Fibroblast of lung (primary cell): ENCODE measurements at places on chromosomes 16 and 17. TPM values are rescaled to one million over a fixed set of nuclear protein-coding genes. Genes with fewer than 3 reads are reported as not detected.

The CLEC3A gene
- total RNA-seq = not detected in 2 replicates

The ELMO3 gene
- 0.26 and 0.33 TPM in 2 replicates for total RNA-seq

GRCh38 chr16:67865318-67865717 is 7.5 kb upstream of the EDC4 start:
- H3K4me1 ChIP-seq = peaks cover 30% of the 10 kb centered on the region
- no peaks in the 10 kb centered on the region for H3K27me3 ChIP-seq
- no peak overlapping the region for H3K4me3 ChIP-seq
- peak; percentile 43 for DNase-seq
- peaks cover 21% of the 10 kb centered on the region for H3K36me3 ChIP-seq

- no peaks in the 10 kb centered on the region for H3K27me3 ChIP-seq
- H3K36me3 ChIP-seq = no peaks in the 10 kb centered on the region
- H3K4me1 ChIP-seq = no peaks in the 10 kb centered on the region
- DNase-seq = no peak
- no peak overlapping the region for H3K4me3 ChIP-seq
Measured at GRCh38 chr16:12291989-12292759, 315.6 kb downstream of the SNX29 start.

DNA sequence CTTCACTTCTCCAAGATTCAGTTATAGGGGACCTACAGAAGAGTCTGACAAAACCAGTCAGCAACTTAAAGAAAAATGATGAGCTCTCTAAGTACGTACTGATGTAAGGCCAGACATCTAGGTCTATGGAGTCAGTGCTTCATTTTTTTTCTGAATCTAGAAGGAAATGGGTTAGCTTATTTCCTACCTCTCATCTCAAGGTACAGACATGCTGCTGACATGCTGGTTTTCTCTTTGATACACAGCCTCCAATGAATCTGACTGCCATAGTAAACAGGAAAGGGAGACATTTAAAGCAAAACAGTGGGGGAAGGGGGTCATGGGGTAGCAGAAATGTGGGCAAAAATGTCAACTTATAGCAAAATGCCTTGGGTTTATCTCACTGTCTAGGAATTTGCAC is 16.4 kb downstream of the CDR2 start:
- H3K4me1 ChIP-seq = peaks cover 3% of the 10 kb centered on the region
- H3K27me3 ChIP-seq = no peaks in the 10 kb centered on the region
- no peak overlapping the region for H3K27ac ChIP-seq
- H3K36me3 ChIP-seq = peaks cover 2% of the 10 kb centered on the region

- no peaks in the 10 kb centered on the region for H3K4me1 ChIP-seq
- peaks cover 33% of the 10 kb centered on the region for H3K36me3 ChIP-seq
- no peaks in the 10 kb centered on the region for H3K27me3 ChIP-seq
- no peak for DNase-seq
- H3K27ac ChIP-seq = no peak overlapping the region
Measured at GRCh38 chr16:84656649-84657048, 8.3 kb downstream of the KLHL36 start.

The IL21R gene
- total RNA-seq = 1.8 and 7.4 TPM in 2 replicates

DNA sequence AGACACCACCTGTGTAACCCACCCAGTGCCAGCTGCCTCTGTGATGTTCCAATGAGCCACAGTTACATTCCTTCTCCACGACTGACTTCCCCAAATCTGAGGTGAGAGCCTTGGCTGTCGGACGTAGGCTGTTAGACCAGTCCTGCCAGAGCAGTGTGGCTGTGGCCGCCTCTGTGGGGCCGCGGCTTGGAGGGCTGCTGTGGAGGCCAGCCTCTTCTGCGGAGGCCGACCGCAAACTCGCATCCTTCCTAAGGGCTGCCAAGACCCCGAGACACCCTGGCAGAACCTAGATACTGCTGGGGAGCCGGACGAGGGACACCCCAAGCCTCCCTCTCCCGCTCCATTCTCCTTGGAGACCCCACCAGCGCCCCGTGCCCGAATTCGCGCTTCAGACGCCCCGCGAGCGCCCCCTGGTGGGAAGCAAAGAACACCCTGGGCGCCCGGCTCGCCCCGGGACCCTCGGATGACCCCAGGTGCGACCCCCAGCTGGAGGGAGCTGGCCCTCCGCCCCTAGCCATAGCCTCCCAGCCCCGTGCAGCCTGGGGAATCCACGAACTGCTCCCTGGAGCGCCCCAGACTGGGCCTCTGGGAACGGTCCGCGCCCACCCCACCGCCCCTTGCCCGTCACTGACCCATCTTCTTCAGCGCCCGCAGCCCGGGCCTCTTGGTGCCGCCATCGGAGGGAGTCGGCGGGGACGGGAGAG is 547 bp downstream of the PLCD3 start:
- DNase-seq = no peak
- no peaks in the 10 kb centered on the region for H3K27me3 ChIP-seq
- peaks cover 23% of the 10 kb centered on the region for H3K4me1 ChIP-seq
- H3K4me3 ChIP-seq = peak overlapping the region; percentile 80
- H3K27ac ChIP-seq = peak overlapping the region; percentile 67

DNA sequence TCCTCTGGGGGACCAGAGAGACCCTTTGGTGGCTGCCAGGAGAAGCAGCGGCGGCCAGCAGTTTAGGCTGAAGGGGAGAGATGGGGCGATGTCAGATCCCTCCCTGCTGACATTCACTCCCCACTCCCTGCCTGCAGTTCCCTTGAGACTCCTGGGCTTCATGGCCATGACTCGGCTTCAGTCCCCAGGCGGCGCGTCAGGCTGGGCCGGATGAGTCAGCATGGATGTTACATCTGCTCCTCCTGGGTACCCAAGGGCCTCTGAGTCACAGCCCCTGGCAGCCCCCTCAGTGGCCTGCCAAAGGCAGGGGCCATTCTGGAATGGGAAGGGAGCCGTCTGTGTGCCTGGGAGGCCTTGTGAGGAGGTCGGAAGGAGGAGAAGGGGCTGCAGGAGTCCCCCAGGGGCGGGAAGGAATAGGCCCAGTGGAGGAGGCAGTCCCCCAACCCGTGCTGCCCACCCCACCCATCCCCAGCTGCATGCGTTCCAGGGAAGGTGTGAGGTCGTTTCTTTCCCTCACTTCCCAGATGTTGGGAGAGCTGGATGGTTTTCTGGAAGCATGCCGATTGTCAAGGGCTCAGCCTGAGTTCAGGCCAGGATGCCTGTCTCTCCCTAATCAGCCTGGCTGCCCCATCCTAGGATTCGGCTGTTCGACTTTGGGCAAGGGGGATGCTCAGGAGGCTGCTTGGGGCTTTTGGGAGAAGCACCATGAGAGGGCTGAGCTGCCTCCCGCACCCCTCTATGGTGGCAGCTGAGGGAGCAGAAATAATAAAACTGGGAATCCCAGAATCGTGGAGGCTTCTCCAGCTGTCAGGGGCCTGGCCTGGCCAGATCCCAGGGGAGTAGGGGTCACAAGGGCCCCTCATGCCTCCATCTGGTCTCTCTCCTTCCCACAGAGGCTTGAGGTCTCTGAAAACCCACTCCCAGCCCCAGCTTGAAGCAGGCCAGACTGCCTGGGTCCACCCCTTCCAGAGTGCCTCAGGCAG is 9.7 kb downstream of the RHBDL3 start:
- H3K4me3 ChIP-seq = no peak overlapping the region
- H3K36me3 ChIP-seq = no peaks in the 10 kb centered on the region
- peaks cover 2% of the 10 kb centered on the region for H3K27me3 ChIP-seq
